Fibroblast of the aortic adventitia (primary cell): ENCODE measurements at places on chromosomes 1 and 21. TPM values are rescaled to one million over a fixed set of nuclear protein-coding genes. Genes with fewer than 3 reads are reported as not detected.

The SPRR2E gene
- not detected in 2 replicates for total RNA-seq

The HRNR gene
- not detected in 2 replicates for total RNA-seq

The LIN28A gene
- not detected in 2 replicates for total RNA-seq

The PRKAA2 gene
- 0.16 and 3.7 TPM in 2 replicates for total RNA-seq

DNA sequence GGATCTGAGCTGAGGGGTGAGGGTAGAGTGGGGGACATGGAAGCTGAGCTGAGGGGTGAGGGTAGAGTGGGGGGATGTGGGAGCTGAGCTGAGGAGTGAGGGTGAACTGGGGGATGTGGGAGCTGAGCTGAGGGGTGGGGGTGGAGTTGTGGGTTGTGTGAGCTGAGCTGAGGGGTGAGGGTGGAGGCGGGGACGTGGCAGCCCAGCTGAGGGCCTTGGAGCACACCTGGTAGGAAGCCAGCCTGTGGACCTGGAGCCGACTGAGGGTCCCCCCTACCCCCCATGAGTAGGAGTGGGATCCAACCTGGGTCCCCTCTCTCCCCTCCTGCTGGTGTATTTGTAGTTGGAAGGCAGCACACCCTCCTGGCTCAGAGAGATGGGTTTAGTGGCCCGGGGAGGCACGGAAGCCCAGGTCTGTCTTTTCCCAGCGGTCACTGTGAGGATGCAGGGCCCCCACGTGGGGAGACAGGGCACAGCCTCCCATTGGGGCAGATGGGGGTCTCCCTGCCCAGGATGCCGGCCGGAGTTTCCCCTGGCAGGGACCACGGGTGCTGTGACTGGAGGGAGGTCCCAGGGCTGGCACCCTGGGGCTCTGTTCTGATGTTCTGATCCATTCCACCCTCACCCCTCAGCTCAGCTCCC is 13.2 kb upstream of the NPHP4 start:
- no peak for DNase-seq

The RGS8 gene
- 0.16 TPM in 1 of 2 replicates, not detected in the other for total RNA-seq

GRCh38 chr1:223748773-223749733 is 36.7 kb downstream of the CAPN2 start:
- DNase-seq, result peak; percentile 62

The S100A2 gene
- 3.3 TPM in 1 of 2 replicates, not detected in the other for total RNA-seq

The RIPPLY3 gene
- not detected in 2 replicates for total RNA-seq

DNA sequence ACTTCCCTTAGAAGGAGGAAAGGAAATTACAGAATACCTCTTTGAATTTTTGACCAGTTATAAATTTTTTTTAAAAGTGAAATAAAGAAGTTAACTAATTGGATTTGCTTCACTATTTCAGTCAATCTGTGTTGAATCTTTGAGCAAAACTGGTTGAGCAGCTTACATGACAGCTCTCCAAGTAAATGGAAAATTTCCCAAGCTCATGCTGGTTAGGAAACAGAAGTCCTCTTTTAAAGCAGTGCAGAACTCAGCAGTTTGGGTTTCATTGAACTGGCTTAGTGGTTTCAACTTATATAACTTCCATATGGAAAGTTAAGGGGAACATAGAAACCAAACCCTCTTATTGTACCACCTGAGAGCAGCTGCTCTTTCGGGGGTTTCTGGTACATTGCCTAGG is 250.5 kb downstream of the PDE4B start:
- no peak for DNase-seq

The SHISAL2A gene
- not detected in 2 replicates for total RNA-seq

DNA sequence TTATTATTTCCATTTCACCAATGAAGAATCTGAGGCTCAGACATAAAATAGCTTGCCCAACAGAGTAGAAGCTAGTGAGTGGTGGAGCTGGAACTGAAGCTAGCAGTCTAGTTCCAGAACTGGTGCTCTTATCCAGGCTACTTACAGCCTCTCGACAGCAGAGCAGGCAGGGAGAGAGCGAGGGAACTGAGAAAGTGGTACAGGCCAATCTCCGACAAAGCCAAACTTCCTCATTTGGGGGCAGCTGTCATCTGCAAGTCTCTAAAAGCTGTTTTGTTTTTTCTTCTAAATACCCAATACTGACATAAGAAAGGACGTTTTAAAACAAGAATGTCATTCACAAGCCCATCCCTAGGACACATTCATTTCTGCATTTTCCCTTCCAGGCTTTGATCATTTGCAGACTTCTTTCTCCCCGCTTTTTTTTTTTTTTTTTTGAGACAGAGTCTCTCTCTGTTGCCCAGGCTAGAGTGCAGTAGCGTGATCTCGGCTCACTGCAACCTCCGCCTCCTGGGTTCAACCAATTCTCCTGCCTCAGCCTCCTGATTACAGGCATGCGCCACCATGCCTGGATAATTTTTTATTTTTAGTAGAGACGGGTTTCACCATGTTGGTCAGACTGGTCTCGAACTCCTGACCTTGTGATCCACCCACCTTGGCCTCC is 20.0 kb downstream of the YIPF1 start:
- no peak for DNase-seq

The LAD1 gene
- total RNA-seq, result not detected in 2 replicates

DNA sequence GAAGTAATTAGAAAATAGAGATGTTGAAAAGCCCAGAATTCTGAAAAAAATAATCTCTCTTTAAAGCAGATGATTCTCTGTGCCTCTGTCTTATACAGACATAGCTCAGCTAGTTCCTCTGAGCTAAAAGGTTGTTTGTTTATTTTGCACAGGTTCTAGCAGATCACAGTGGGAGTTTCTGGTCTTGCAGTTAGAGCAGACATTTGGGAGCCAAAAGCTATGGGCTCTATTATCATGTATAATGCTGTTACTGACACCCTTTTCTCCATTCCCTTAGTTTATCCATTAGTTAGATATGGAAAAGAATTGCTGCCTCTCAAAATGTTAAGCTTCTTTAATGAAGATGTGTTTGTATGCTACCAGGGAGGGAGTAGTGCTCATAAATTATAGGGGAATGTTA is 20.5 kb upstream of the CD55 start:
- no peak for DNase-seq

- peak; percentile 98 for DNase-seq
These were observed 6.9 kb upstream of the SLC35D1 start for GRCh38 chr1:67060811-67061218.

The NCAM2 gene
- total RNA-seq, result 5.9 and 19.4 TPM in 2 replicates

DNA sequence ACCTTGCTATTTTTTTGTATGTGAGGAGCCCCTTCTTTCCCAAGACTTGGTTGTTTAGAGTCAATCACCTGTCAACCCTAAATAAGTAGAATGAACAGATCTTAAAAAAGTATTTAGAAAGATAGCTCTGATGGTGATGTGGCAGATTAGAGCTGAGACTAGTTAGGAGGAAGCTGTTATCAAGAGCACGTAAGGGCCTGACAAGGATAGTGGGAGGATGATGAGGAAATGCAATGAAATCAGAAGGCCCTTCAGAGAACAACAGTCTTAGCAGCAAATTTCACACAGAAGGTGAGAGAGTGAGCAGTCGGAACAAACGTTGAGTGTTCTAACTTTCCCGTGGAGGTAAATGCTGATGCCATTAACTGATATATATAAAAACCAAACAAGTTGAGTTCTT is 15.9 kb upstream of the S1PR1 start:
- DNase-seq, result no peak

- no peak for DNase-seq
These were observed 5.1 kb downstream of the NT5C1A start for GRCh38 chr1:39666772-39667171.

The SLC27A3 gene
- 11.5 and 113 TPM in 2 replicates for total RNA-seq

- peak; percentile 38 for DNase-seq
These were observed 19.7 kb upstream of the PGBD2 start for GRCh38 chr1:248886237-248886895.

GRCh38 chr1:226223157-226223785 is at the start of gene MIXL1:
Gene MIXL1 (plus strand): TSS chr1:226223664. CDS start chr1:226223682, 18 bp downstream.
- no peak for DNase-seq

DNA sequence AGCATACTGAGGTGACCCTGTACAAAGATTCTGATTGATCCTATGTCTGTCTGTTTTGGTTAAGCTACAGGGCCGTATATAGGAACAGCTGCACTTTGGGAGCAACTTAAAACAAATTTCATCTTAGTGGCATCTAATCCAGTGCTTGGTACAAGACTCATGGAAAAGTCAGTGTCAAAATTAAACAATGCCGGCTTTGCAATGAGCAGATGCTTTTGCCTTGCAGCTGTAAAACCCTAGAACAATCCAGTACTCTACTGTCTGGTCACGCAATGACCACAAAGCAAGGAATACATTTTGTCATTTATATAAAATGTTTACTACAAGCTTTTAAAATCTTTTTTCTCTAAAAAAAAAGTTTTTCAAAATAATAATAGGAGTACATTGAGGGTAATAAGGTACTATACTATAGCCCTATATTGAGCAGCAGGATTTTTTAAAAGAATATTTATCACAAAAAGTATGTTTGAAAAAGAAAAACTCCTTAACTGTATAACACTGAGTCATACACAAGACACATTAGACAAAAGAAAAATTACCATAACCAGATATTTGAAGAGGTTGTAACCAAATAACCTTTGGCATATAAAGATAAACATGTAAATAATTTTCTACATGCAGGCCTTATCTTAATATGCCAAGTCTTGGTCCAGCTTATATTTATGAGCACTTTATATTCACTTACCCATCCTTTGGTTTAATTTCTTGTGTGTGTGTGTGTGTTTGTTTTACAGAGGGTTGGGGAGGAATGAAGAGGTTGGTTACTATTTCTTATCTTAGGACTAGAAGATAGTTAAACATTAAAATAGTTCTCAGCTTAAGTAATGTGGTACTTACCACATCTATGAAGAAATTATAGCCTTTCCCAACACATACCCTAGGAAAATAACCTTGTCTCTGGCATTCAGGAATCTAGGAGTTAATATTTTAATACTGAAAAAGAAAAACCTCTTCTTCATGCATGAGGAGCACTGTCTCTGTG is 262.3 kb downstream of the FAF1 start:
- peak; percentile 37 for DNase-seq

DNA sequence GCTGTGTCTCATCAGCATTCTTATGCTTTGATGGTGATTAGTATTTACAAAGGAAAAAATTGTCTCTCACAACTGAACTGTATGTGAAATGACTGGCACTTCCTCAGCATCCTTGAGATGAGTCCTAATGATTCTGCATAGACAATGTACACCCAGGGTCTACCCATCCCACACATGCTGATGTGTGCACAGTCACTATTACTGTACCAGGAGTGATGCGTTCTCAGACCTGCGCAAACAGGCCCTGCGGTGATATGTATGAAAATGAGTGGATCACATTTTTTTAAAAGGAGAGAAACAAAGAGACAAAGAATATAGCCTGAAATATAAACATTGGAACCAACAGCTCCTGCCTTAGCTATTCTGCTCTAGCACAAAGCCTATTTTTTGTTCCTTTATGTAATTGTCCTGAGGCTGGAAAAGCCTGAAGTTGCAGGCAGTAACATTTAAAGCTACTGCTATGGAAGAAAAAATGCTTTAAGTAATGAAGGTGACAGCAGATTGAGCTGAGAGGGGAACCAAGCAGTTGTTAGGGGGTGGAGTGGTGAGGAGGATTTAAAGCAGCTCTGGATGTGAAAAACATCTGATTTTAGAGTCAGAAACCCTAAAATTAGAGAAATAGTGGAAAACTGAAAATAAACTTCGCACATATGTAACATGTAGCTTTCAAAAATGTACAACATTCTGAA is 5.5 kb downstream of the RCAN1 start:
- DNase-seq, result no peak

The KIAA1614 gene
- total RNA-seq, result 9.7 and 10.6 TPM in 2 replicates

The RPE65 gene
- not detected in 2 replicates for total RNA-seq

- no peak for DNase-seq
These were observed 12.1 kb downstream of the CGN start for GRCh38 chr1:151523326-151523725.

DNA sequence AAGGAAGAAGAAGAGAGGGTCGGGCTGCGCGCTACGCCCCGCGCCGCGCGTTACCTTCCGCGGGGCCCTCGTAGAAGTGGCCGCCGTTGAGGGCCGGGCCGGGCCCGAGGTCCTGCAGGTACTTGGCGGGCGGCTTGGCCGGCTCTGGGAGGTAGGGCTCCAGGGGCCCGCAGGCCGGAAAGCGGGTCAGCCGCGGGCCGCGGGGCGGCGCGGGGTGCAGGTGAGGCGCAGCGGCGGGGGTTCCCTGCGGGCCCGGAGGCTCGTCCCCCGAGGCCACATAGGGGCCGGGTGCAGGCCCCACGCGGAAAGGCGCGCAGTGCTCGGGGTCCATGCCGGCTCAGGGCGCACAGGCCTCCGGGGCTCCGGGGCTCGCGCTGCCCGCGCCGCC is 196 bp downstream of the ALX3 start:
- DNase-seq, result no peak

GRCh38 chr21:41579692-41580091 is 71.7 kb upstream of the TMPRSS2 start:
- DNase-seq, result no peak

GRCh38 chr1:210792250-210793102 is 341.5 kb downstream of the KCNH1 start:
- peak; percentile 2 for DNase-seq

The OLFML2B gene
- total RNA-seq, result 12.0 and 14.5 TPM in 2 replicates

GRCh38 chr1:167673265-167673664 is 43.2 kb downstream of the RCSD1 start:
- DNase-seq, result no peak

- DNase-seq, result no peak
These were observed 4.8 kb upstream of the FAM110D start for GRCh38 chr1:26153966-26154532.

The KRTAP19-1 gene
- not detected in 2 replicates for total RNA-seq

The DMRTA2 gene
- total RNA-seq, result 0.18 TPM in 1 of 2 replicates, not detected in the other

DNA sequence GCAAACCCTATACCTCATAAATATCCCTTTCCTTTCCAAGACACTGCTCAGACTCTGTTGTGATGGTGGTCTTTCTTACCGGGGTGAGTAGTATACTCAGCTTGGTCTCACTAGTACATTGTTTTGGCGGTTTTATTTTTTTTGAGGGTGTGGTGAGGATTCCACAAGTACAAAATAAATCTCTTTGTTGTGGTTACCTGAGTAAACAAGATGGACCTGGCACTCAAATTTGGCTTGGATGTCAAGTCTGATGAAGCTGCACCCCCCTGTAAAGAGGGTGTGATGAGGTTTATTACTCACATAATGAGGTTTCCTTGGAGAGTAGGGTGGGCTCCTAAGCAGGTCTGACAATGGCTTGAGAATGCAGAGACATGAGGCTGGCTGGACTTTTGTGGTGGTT is 68.2 kb upstream of the KCNJ6 start:
- no peak for DNase-seq

- DNase-seq, result no peak
These were observed 54.5 kb downstream of the PLXNA2 start for GRCh38 chr1:208189716-208190115.

The CCDC30 gene
- total RNA-seq, result 1.4 and 5.8 TPM in 2 replicates

DNA sequence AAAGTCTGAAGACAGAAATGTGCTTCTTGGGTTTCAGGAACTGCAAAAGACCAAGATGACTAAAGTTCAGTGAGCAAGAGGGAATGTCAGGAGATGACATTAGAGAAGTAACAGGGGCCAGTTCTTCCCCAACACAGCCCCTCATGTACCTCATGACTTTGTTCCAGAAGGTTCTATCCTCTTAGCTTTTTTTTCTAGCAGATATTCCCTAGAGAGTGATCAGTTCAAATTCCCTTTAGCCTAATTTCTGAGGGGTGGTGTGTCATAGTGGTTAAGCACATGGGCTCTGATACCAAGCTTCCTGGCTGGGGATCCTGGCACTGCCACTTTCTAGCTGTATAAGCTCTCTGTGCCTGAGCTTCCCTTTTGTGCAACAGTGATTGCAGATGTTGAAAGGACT is 108.0 kb downstream of the LBR start:
- no peak for DNase-seq
